ENCODE measurements at places on chromosomes 4 and X.

DNA sequence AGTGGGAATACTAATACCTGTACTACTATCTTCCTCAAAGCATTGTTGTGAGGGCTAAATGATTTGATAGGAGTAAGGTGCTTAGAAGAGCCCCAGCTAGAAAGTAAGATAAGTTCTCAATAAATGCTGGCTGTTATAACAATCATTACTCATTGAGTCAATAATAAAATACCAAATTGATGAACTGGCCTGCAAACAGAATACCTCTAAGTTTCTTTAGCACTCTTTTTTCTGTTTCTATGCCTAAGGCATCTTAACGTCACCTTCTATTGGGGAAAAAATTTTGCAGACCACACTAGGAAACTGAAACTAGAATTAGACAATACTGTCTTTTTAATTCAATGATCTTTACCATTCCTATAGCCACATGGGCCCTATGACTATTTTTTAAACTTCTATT is 1.2 kb downstream of the CLTRN start:
- no peak for DNase-seq

DNA sequence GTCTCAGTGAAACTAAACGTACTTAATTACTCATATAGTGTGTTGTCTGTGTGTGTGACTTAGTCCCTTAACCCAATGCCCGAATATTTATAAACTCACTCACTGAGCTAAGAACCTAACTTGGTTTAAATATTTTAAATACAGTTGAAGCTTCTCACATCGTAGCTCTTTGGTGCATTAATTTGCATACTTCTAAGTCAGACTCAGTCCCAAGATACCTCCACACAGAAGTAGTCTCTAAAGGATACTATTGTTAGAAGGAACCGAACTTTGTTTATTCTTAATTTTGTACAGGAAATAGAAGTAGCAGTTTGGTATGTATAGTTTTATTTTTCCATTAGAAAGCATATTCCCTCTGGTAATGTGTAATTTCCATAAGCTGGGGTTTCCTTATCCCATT is 54.0 kb upstream of the NKAP start:
- DNase-seq, result no peak

- no peak for DNase-seq
These were observed 131.9 kb downstream of the ATOH1 start for GRCh38 chr4:93960450-93960849.

DNA sequence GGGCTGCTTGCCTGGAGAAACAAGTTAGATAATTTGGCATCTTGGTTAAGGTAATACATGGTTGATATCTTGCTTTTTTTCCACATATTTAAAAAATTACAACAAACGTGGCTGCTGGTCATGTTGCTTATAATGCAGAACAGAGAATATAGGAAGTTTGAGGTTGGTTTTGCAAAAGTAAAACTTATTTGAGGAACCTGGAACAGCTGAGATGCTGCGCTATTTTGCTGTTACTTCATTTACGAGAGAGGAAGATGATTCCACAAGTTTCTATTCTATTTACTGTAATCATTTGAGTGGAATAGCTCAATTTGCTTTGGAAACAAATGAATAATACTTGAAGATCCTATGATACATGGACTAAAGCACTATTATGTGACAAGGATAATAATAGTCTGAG is 118.9 kb downstream of the TMA16 start:
- no peak for DNase-seq

GRCh38 chr4:31660916-31661315 is 940.7 kb downstream of the PCDH7 start:
- DNase-seq, result no peak

DNA sequence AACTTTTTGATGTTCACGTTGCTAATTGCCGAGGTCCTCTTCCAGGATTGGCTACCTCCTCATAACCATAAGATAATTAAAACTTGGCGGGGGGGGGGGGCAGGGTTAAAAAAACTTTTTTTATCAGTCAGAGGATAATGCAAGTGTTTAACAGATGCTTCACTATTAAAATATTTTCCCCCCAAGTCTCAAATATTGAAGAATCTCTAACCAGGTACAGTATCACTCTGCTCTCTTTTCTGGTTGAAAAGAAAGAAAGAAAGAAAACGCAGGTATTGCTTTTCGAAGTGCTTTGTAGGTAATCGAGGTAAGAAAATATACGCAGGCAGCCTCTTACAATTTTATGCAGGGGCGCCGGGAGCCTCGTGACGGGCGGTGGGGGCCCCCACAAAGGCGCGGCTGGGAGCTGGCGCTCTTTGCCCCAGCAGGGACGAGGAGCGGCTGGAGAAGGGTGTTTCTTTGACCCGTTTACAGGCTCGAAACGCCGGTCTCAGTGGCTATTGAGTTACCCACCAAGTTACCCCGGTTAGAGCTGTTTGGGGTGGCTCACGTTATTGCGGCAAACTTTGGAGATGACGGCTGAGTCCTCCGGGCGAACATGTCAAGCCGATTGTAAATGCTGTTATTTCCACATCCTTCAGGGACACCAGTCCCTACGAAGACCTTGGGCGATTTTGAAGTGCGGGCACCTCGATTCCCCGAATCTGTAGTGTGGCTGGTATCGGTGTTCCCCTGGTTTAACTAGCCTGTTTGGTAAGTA is 477 bp upstream of the HAND2 start:
- DNase-seq, result no peak

DNA sequence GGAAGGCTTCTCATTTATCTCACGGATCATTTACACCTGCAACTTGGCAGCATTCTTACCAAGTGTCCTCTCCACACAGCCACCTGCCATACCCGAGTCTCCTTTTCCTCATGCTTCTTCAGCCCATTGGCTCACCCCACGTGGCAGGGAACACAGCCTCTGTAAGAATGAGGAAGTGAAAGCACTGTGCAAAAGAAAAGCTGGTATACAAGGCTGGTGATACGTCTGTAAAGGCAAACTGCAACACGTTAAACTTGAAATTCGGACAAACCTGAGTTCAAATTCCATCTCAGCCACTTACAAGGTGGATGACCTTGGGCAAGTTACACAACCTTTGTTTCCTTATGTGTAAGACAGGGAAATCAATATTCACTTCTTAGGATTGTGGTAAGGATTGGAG is 164.0 kb upstream of the RASGEF1B start:
- DNase-seq, result no peak

DNA sequence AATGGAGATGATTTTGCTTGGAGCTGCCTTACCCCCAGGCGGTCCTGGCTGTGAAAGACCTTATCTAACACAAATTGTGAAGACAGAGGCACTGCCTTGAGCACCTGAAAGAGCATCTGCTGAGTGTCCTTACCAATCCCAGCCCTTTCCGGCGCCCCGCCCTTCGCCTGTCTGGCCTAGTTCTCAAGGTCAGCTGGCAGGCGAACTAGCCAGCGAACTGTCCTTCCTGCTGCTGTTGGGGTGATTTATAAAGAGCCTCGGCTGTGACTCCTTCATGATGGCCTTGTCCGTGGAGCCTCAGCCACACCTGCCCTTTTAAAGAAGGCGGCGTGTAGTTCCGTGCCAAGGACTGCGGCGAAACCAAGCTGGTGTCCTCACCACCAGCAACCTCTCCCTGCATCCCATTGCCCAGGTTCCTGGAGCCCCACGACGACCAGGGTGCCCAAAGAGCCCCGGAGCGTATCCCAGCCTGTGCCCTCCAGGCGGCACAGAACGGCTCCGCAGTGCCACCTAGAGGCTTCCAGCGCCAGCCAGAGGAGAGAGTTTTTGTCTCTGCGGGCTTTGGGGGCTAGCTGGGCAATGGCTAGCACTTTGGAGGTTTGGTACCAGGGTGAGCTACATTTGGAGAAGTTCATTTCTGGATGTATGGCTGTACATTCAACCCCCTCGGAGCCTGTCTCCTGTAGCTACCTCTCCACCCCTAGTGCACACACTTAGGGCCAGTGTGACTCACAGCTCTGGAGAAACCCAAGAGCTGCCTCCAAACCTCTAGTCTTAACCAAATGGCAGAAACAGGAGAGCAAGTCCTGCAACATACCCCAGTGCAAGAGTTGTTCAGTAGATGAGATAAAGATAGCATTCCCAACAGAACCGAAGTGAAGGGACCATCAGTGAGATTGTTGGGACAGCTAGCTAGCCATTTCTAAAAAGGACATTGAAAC is 36.8 kb upstream of the VMA21 start:
- no peak for DNase-seq

DNA sequence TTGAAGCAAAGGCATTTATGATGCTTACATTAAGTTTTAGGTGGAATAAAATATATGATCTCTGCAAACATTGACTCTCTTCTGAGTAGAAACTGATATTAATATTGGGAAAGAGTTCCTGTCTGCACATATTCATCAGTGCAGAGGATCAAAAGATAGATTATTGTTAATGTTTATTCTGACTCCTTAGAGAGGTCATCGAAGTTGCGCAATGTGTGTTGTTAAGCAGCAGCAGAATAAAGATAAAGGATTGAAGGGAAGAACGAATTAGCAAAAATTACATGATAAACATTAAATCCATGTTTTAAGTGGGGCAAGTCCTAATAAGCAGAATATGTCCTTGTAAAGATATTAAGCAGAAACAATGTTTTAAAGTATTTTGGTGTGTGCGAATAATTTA is 72.6 kb upstream of the MBNL3 start:
- no peak for DNase-seq

DNA sequence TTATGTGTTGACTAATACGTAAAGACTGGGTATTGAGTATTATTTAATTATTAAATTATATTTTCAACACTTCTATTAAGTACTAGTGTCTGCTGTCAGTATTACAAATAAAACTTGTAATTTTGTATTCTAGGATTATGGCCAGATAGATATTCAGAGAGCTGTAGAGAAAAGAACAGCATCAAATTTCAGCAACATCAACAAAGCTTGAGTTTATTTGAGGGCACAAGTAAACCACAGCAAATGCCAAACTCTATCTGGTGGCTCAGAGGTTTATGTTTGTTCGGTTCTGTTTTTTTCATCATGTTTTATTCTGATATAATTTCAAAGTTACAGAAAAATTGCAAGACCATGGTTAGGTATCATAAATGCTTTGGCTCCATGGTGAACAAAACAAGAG is 1530.5 kb downstream of the PCDH18 start:
- DNase-seq, result no peak

- no peak for DNase-seq
These were observed 171.1 kb downstream of the LARP7 start for GRCh38 chr4:112808001-112808400.
